Umbilical cord (tissue), 2 donors: ENCODE measurements at places on chromosomes 3 and 15.

DNA sequence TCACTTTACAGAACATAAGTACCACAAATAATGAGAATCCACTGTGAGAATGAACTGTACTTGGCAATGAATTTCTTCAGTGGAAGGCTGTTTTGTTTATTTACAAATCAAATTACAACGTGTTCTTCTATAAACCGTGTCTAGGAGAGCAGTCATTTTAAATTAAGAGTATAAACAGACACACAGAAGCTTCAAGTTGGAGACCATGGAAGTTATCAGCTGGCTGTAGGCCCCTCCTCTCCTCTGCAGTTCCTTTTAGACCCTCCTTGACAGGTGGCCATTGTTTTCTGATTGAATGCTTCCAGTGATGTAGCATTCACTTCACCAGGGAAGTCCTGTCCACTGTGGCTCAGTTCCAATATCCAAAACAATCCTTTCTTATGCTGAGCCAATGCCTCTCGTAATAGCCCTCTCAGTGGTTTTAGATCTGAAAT lies 7.3 kb upstream of the MAPK6 start:
- no peak for DNase-seq

DNA sequence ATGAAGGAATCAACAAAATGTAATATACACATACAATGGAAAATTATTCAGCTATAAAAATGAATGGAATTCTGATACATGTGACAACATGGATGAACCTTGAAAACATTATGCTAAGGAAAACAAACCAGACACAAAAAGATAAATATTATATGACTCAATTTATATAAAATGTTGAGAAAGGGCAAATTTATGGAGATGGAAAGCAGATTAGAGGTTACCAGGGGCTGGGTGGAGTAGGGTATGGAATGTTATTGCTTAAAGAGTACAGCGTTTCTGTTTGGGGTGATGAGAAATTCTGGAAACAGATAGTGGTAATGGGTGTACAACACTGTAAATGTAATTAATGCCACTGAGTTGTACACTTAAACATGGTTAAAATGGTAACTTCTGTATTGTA lies 50.9 kb downstream of the EMC4 start:
- DNase-seq: no peak

DNA sequence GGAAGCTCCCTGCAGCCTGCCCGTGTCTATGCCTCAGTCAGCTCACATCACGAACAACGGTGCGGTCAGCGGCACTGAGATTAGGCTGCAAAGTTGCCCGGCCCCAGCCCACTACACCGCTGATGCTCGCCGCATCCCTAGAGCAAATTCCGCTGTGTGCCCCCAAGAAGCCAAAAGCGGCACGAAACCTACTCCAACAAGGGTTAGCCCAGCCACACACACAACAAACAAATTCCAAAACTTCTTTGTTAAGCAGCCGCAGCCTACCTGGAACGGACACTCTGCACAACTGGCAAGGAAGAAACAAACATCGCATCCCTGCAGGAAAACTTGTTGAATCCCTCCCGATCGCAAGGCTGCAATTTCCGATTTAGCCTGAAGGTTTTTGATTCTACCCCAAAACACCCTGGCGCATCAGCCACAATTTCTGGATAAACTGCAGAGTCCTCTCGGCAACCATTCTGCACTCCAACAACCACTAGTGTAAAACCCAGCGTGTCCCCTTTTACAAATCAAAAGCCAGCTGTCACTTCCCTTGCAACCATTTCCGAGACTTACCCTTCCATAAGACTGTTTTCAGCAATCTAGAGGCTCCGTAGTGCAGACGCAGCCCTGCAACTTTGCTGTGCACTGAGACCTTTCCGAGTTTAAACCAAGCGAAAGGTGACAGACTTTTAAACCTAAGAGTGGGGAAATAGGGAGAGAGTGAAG lies 449 bp downstream of the ROBO1 start:
- peak; percentile 37 for DNase-seq

DNA sequence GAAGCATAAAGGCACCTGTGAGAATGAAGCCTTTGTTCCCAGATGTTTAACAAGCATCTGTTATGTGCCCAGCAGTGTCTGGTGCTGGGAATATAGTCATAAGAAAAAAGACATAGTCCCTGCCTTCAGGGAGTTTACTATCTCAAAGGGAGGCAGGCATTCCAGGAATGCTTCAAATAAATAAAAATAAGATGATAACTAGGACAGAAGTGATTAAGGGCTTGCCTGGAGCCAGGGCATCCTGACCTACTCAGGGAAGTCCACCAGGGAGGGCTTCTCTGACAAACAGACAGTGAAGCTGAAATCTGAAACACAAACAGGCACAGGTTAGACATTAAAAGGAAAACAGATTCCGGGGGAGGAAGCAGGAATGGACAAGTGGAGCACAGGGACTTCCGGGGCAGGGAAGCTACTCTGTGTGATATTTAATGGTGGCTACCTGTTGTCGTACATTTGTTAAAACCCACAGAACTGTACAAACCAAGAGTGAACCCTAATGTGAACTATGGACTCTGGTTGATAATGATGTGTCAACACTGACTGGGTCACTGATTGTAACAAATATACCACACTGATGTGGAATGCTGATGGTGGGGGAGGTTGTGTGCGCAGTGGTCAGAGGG lies 53.3 kb downstream of the ITGB5 start:
- no peak for DNase-seq

- DNase-seq: no peak
These were observed 91.8 kb upstream of the ETV5 start for GRCh38 chr3:186200726-186201125.

GRCh38 chr3:174159604-174160003 lies 699.5 kb upstream of the NAALADL2 start:
- DNase-seq: no peak

GRCh38 chr15:43800286-43801141 lies at the start of gene HYPK:
HYPK (plus strand) TSS chr15:43800599; CDS start chr15:43800623, 24 bp downstream.
- peak; percentile 95 for DNase-seq

GRCh38 chr3:190036631-190037030 lies 84.1 kb downstream of the P3H2 start:
- DNase-seq: peak; percentile 84

- no peak for DNase-seq
These were observed 10.8 kb downstream of the PLA1A start for GRCh38 chr3:119608405-119609000.

DNA sequence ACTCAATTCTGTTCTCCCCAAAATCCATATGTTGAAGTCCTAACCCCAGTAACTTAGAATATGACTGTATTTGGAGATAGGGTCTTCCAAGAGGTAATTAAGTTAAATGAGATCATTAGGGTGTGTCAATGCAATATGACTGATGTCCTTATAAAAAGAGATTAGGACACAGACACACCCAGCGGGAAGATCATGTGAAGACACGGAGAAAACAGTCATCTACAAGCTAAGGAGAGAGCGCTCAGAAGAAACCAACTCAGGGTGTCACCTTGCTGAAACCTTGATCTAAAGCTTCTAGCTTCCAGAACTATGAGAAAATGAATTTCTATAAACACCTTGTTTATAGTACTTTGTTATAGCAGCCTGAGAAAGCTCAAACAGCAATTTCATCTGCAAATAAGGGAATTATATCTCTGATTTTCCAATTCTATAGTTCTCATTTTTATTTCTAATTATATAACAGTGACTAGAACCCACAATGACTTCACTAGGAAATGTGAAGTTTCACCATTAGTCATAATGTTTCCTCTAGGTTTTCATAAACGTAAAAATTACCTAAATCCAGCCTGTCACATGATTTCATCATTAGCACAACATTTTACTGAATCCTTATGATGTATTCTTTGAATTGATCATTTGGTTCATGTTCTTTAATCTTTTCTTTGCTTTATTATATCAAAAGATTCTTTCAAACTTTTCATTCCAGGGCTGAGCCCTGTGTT lies 459.1 kb upstream of the MDFIC2 start:
- no peak for DNase-seq

GRCh38 chr15:74302821-74303359 lies 64.6 kb downstream of the CYP11A1 start:
- no peak for DNase-seq

- peak; percentile 47 for DNase-seq
These were observed 417.4 kb upstream of the NAALADL2 start for GRCh38 chr3:174441588-174442301.

DNA sequence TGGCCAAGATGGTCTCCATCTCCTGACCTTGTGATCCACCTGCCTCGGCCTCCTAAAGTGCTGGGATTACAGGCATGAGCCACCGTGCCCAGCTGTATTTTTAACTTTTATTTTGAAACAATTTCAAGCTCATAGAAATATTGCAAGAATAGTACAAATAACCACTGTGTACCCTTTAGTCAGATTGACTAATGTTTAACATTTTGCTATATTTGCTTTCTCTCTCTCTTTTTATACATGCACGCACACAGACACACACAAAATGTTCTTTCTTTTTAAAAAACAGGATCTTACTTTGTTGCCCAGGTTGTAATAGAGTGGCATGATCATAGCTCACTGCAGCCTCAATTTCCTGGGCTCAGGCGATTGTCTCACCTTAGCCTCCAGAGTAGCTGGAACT lies 25.5 kb upstream of the DPPA4 start:
- no peak for DNase-seq

GRCh38 chr15:90351479-90352106 lies 491 bp upstream of the ZNF774 start:
- DNase-seq: no peak

DNA sequence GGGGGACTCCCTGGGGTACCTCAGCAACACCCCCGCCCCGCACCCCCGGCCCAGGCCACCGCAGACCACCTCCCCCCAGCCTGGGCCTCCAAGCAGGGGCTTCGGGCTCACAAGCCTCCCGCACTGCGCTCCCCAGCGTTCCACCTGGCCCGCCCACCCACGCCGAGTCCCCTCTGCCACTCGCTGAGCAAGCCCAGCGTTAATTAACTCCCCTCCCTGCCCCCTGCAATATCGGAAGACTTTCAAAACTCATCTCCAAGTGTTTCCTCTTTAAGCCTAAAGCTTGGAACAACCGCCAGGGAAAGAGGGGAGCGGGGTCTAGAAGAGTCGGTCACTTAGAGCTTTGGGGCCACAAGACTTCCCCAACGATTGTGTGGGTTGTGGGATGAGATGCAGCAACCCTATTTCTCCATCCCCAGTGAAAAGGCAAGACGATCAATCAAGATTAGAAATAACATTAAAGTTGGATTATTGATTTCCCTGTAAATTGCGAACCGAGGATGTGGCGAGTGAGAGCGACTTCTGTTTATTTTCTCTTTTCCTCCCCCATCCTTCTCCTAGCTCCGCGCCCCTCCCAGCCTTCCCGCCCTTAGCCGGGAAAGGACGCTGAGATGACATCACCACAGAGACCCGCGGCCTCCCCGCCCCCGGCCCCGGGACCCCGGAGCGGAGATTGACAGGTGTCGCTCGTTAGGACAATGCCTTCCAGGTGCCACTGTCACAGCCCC lies 30.2 kb downstream of the NR2F2 start:
- peak; percentile 8 for DNase-seq

GRCh38 chr3:27930052-27930602 lies 208.0 kb upstream of the EOMES start:
- DNase-seq: no peak

DNA sequence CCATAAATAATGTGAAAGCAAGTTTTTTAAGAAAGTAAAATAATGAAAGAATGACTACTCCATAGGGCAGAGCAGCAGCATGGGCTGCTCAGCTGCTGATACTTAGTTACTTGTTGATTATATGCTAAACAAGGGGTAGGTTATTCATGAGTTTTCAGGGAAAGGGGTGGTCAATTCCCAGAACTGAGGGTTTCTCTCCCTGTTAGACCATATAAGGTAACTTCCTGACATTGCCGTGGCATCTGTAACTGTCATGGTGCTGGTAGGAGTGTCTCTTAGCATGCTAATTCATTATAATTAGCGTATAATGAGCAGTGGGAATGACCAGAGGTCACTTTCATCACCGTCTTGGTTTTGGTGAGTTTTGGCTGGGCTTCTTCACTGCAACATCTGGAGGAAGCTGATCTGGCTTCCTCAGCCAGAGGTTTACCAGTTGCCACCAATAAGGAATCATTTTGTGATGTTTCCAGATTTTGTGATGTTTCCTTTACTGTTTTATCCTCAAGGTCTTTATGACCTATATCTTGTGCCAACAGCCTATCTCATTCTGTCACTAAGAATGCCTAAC lies 121.8 kb upstream of the CHL1 start:
- no peak for DNase-seq

DNA sequence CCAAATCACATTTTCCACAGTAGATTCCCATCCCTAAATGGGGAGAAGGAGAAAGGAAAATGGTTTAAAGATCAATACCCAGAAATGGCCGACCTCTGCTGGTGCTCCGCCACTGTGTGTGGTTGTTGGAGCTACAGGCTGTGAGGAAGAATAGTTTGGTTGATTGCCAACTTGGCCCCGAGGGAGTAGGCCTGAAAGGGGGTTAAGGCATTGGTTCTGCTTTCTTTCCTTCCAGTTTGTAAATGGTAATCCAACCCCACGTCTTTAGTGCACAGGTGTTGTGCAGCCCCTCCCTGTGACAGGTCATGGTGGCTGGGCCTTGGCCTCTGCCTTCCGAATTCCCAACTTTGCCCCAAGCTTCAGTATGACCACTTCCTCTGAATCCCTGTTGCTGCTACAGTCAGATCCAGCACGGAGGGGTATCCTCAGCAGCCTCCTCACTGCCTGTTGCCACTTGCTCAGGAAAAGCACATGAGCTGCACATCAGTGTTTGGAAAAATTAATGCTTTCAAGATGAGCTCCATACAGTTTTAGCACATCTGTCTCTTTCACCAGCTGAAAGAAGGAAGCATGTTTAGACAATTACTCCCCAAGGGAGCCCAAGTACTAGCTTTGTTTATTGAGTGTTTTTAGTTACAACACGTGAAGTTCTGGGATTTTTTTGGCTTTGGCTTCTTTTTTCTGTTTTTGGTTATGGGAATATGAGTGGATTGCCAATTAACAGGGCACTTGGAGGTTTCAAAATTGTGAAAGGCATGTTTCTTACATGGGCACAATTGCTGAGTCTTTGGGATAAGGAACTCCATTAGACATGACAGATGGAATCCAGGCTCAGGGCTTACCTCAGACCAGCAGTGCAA lies 92.3 kb upstream of the ROPN1 start:
- no peak for DNase-seq

DNA sequence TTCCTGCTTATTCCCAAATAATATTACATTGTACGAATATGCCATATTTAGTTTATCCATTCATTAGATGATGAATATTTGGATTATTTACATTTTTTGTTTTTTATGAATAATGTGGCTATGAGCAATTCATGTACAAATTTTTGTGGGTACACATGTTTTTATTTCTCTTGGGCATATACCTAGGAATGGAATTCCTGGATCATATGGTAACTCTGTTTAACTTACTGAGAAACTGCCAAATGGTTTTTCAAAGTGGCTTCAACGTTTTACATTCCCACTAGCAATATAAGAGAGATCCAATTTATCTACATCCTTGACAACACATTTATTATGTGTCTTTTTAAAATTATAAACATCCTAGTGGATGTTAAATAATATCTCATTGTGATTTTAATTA lies 362.0 kb upstream of the TMCO5A start:
- DNase-seq: no peak

DNA sequence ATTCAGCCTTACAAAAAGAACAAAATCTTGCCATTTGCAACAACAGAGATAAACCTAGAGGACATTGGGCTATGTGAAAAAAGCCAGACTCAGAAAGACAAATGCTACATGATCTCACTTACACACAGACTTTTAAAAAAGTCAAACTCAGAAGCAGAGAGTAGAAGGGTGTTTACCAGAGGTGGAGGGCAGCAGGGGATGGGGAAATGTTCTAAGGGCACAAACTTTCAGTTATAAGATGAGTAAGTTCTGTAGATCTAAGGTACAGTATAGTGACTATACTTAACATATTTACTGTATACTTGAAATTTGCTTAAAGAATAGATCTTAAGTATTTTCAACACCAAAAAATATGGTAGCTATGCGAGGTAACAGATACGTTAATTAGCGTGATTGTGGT lies 3.0 kb downstream of the MYEF2 start:
- no peak for DNase-seq

- no peak for DNase-seq
These were observed 115.3 kb downstream of the MEGF11 start for GRCh38 chr15:66138096-66138783.
